NCI-H1105 (cell line): ENCODE measurements at places on chromosomes 11 and 22.

DNA sequence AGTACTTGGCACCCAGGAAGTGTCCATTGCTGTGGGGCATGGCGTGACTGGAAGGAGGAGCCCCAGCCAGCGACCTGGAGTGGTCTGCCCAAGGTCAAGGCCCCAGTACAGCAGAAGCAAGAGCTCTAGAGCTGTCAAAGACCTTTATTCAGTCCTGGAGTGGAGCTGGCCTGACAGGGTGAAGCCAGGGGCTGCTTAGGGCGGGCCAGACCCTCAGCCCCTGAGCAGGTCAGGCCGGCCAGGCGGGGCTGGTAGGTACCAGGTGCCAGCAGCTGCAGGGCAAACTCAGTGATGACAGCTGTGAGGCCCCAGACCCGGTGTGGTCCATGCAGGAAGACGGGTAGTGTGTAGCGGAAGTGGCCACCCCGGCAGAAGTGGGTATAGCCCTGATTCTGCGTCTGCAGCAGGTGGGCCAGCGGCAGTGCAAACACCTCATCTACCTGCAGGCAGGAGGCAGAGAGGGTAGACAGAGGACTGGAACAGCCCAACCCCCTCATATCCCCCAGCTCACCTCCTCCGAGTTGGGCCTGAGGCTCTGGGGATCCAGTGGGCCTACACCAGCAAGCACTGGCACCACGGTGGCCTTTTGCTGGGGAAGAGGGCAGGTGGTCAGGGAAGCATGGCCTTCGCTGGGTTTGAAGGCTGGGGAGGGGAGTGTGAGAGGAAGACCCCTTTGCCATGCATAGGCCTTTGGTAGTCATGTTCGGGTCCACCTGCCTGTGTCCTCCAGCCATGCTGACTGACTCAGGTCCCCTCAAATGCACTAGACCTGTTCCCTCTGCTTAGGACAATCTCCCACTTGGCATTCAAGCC is 1.7 kb downstream of the NUDT8 start:
- no peak for DNase-seq

- no peak for DNase-seq
Measured at GRCh38 chr22:25884121-25884520, 142.1 kb downstream of the MYO18B start.

DNA sequence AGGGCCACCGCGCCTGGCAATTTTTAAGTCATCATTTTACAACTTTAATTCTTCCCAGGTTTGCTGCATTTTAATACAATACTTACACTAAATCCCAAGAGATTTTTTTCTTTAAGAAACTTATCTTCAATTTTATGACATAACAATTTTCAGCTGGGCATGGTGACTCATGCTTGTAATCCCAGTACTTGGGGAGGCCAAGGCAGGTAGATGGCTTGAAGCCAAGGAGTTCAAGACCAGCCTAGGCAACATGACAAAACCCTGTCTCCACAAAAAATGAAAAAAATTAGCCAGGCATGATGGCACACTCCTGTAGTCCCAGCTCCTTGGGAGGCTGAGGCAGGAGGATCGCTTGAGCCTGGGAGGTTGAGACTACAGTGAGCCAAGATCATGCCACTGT is 38.8 kb downstream of the CLDN25 start:
- DNase-seq, result no peak

DNA sequence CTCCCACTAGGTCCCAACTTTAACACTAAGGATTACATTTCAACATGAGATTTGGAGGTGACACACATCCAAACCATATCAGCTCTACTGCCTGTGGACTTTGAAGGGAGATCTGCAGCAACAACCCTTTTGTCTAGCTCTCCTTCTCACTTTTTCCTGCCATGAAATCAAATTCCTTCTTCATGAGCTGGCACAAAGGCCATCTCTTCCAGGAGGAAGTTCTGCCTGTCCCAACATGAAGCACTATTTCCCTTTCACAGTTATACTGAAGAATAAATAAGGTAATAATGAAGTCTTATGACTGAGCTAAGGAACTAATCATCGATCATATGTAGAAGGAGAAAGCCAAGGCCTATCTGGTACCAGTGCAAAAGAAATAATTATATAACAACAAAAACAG is 253.5 kb upstream of the TENM4 start:
- no peak for DNase-seq

DNA sequence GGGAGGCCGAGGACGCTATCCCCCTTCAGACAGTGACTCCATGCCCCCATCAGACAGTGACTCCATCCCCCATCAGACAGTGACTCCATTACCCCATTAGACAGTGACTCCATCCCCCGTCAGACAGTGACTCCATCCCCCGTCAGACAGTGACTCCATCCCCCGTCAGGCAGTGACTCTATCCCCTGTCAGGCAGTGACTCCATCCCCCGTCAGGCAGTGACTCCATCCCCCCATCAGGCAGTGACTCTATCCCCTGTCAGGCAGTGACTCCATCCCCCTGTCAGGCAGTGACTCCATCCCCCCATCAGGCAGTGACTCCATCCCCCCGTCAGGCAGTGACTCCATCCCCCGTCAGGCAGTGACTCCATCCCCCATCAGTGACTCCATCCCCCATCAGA is 9.1 kb upstream of the TTLL8 start:
- DNase-seq, result no peak
